ENCODE measurements at places on chromosomes 6 and 20.

- DNase-seq, result no peak
Measured at GRCh38 chr6:158978757-158979156, 21.2 kb downstream of the RSPH3 start.

- no peak for DNase-seq
Measured at GRCh38 chr20:47188540-47188939, 168.0 kb downstream of the ZMYND8 start.

- no peak for DNase-seq
Measured at GRCh38 chr6:84182001-84182400, 45.4 kb downstream of the CEP162 start.

DNA sequence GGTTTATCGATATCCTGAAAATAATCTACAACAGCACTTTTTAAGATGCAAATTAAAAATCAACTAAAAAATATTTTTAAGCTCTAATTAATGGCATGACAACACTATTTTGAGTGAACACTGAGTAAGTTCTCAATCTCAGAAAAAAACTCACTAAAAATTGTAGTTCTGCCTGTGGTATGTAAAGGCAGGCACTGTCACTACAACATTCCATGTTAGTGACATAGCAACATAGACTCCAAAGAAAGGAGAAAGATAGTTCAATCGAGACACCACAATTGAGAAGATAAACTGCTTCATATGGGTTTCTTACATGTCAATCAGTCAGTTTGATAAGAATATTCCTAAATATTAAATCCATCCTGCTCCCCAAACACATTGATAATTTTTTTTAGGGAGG lies 38.0 kb downstream of the COL12A1 start:
- no peak for DNase-seq

- no peak for DNase-seq
Measured at GRCh38 chr20:35821807-35822242, 50.0 kb downstream of the PHF20 start.

DNA sequence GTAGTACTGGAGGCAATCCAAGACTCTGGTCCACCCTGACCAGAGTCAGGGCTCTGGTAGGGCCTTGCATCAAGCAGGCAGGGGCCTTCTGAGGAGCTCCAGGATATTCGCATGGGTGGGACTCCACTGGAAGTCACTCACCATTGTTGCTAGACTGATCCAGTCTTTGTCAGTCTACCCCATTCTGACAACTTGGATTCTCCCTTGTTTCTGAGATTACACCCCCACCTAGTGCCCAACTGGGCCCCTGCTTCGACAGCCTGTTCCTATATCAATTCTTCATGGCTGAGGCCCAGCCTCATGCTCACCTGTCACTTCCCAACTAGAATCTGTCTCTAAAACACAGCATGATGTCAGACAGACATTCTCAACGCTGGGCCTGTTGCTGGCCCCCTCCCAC lies 5.2 kb downstream of the SLC35D3 start:
- peak; percentile 58 for DNase-seq

DNA sequence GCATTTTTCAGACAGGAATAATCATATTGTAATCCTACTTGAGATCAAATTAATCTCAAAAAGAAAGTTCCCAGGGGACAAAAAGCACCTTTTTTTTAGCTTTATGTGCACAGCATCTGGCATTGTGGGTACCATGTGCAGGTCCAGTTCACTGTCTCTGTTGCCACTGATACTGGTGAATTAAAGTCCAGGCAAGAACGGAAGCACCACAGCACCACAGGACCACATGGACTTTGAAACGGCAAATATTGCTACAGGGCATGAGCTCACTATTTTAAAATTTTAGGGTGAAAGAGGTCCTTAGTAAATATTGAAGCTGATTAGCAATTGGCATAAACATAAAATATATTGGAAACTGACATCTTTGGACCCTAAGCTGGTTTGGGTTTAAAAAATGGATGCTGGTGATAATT lies 709.0 kb downstream of the EPM2A start:
- DNase-seq, result no peak

DNA sequence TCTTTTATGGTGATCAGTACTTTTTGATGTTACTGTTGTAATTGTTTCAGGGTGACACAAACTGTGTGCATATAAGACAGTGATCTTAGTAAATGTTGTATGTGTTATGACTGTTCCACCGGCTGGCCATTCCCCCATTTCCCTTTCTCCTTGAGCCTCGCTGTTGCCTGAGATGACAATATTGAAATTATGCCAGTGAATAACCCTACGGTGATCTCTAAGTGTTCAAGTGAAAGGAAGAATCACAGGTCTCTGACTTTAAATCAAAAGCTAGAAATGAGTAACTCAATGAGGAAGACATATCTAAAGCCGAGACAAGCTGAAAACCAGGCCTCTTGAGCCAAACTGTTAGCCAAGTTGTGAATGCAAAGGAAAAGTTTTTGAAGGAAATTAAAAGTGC lies 32.3 kb downstream of the TULP4 start:
- no peak for DNase-seq

DNA sequence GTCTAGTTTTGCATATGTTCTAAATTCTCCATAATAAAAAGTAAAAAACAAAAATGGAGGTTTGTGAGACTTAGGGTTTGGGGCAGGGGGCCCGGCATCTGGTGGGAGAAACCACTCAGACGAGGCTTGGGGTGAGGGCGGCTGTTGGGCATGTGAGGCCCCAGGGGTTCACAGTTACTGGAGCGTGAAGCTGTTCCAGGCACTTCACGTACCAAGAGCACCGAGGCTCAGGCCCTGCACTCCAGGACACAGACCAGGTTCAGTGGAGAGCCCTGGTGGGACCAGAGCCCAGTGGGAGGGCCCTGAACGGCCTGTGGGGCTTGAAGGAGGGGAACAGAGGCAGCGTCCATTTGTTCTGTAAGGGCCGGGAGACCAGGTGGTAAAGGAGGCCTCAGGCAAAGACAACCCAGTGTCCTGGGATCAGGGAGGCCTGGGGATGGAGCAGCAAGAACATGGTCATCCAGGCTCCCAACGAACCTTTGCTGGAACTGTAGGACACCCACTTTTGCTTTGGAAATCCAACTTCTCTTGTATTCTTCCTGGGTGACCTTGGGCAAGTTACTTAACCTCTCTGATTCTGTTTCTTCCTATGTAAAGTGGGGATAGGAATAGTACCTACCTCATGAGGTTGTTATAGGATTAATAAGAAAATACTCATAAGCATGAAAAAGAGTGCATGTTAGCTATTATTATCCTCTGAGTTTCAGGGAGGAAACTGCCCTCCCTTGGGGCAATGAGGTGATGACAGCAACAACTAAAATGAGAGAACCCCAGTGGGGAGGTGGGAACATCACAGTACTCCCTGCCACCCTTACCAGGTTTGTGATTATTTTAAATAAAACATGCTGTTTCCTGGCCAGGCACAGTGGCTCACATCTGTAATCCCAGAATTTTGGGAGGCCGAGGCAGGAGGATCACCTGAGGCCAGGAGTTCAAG lies 1.1 kb upstream of the FGD2 start:
- DNase-seq, result no peak

DNA sequence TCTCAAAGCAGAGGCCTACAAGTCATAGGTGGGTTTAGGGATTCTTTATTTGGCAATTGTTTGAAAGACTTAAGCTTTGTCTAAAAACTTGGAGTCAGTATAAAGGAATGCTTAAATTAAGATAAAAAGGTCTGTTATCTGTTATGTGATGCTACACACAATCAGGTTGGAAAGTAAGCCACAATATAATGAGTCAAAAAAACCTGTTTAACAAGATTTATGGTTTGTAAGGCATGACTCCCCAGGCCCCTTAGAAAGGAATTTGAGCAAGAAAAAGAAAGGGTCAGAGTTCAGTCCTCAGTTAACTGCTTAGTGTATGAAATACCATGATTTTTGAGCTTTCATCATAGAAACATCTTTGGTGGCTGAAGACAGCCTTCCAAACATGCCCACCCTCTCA lies 66.8 kb upstream of the HMGN3 start:
- no peak for DNase-seq

DNA sequence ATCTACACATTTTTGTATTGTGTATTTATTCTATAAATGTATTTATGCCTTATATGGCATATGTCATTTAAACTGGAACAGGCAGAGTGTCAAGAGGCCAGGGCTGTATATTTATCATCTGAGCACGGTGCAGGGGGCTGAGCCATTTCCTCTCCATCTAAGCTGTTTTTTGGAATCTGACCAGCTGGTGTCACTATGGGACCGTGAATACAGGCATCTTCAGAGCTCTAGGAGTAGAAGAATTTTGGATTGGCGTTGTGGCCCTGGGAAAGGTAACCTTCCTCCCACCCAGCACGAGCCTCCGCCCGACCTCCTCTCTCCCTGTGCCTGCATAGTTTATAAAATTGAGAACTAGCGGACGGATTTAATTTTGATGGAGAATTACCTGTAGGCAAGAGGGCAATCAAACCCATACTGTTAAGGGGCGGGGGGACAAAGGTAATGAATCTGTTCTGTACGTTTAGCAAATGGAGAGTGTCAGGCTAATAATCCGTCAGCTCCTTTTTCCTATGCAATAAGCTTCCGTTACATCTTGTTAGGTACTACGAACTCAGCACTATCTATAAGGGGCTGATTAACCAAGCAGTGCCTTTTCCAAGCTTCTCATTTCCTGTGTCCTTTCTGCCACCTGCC lies 29.0 kb upstream of the EEF1E1 start:
- DNase-seq, result peak; percentile 75

DNA sequence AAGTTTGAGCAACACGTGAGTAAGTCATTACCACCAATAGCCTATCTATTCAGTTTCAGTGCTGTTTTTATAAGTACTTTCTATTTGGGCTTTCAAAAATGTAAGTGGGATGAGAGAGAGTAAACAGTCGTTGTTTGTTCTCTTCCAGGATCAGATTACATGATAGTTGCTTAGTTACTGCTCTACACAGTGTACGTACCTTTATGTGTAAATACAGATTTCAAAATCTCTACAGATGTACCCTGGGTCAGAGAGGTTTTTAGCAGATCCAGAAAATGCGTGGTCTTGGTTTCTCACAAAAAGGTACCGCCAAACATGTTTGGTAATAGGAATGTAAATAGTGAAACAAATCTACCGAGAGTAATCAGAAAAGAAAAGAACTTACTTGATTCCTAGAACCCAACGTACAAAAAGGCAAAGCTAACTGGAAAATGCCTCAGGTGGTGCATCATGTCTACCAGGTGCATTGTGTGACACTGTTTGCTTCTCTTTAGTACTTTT lies 421.1 kb downstream of the BCKDHB start:
- no peak for DNase-seq

DNA sequence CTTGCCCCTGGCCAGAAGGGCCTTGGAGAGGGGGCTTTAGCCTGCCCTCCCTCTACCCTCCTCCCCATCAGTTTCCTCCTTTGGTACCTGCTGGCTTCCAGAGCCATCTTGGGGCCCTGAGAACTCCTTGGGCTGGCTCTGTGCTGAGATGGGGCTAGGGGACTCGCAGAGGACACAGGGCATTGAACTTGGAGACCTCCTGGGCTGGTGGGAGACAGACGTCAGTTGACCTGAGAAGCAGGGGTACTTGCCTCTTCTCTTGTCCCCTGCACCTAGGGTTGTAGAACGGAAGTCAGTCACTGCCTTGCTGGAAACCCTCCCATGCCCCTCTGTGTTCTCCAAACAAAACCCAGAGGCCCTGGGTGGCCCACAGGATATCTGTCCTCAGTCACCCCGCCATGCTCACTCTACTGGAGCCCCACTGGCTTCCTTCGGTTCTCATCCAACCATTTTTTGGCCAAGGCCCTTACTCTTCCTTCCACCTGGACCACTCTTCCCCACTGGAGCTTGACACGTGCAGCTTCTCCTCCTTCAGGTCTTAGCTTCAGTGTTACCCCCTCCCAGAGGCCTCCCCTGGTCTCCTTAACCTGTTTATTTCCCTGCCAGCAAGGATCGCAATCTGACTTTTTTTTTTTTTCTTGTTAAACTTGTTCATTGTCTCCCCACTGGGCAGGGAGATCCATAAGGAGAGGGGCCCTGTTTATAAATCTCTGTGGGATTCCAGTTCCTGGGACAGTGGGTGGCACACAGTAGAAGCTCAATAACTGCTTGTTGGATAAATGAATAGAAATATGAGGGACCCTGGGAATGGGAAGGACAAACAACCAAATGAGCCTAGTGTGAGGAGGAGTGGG lies 971 bp downstream of the RBCK1 start:
- no peak for DNase-seq

GRCh38 chr6:24252280-24252679 lies 105.6 kb downstream of the DCDC2 start:
- no peak for DNase-seq

DNA sequence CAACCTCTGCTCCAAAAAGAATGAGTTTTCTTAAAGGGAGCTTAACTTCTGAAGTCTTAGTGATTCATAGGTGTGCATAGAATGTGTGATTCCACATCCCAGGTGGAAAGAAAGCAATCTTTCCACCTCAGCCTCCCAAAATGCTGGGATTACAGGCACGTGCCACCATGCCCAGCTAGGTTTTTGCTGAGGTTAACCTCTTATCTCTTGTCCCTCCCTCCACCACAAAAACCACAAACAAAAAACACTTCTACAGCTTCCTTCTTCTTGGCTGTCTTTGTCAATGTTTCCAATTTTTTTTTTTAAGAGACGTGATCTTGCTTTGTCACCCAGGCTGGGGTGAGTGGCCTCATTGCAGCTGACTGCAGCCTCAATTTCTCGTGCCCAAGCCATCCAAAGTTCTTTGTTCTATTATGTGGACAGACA lies 8.1 kb upstream of the CSE1L start:
- DNase-seq, result peak; percentile 68

DNA sequence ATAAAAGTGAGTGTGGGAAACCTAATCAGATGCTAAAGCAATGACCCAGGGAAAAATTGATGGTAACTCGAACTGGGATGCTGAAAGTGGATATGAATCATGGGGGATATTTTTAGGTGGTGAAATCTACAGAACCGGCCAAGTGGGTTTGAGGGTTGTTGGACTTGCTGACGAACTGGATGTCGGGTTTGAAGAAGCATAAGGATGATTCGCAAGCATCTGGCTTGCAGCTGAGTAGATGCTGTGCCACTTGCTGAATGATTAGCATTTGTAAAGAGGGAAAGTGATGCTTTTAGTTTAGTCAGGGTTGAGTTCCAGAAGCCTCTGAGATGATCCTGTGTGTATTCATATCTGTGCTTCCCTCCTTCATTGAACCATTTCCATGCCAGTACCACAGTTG lies 54.9 kb downstream of the UBR2 start:
- no peak for DNase-seq

GRCh38 chr20:44273231-44274215 lies 26.4 kb downstream of the GDAP1L1 start:
- no peak for DNase-seq

GRCh38 chr6:79084693-79085092 lies 6.6 kb upstream of the PHIP start:
- DNase-seq, result no peak

DNA sequence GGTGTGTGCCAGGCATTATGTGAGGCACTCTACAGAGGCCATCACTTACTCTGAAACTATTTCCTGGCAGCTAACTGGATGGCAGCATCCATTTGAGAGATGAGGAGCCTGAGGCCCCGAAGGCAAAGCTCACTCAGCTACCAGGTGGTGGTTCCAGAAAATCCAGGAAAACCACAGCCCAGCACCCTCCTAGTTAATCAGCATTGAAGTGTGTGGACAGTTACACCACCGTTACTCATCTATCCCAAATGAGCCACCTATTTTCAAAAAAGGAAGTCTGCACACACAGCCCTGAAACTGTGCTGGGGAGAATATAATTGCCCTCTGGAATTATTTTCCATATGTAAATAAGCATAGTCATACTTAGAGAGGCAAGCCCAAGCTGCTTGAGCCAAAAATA lies 67.4 kb downstream of the CNBD2 start:
- DNase-seq, result peak; percentile 33

- no peak for DNase-seq
Measured at GRCh38 chr6:9095729-9096128, 660.4 kb upstream of the SLC35B3 start.

Measured in Kasumi-1 (cell line).